M059J (cell line): ENCODE measurements at places on chromosomes 5 and 9. TPM values are rescaled to one million over a fixed set of nuclear protein-coding genes. Genes with fewer than 3 reads are reported as not detected.

Gene ARSB
- 15.2 and 19.4 TPM in 2 replicates for total RNA-seq

Gene IFNB1
- total RNA-seq = 0.52 TPM in 1 of 2 replicates, not detected in the other

Gene SNCAIP
- total RNA-seq = 0.39 and 0.44 TPM in 2 replicates

Gene FGF1
- 2.4 and 4.1 TPM in 2 replicates for total RNA-seq

Gene SCAI
- 1.1 and 3.0 TPM in 2 replicates for total RNA-seq

Gene RASEF
- total RNA-seq = 2.5 TPM in 2 replicates

Gene SLC45A2
- total RNA-seq = not detected in 2 replicates

Gene PCDHB10
- total RNA-seq = 0.49 and 1.3 TPM in 2 replicates

Gene IFNA2
- not detected in 2 replicates for total RNA-seq

Gene FST
- total RNA-seq = 0.99 and 6.8 TPM in 2 replicates

Gene CSF2
- 6.3 and 16.8 TPM in 2 replicates for total RNA-seq

Gene GRXCR2
- total RNA-seq = not detected in 2 replicates

Gene TJP2
- 58.9 and 73.7 TPM in 2 replicates for total RNA-seq

Gene TLE1
- 21.9 and 31.7 TPM in 2 replicates for total RNA-seq

Gene SLC34A3
- 0.10 TPM in 1 of 2 replicates, not detected in the other for total RNA-seq
